ENCODE measurements at places on chromosomes 6 and 20.

DNA sequence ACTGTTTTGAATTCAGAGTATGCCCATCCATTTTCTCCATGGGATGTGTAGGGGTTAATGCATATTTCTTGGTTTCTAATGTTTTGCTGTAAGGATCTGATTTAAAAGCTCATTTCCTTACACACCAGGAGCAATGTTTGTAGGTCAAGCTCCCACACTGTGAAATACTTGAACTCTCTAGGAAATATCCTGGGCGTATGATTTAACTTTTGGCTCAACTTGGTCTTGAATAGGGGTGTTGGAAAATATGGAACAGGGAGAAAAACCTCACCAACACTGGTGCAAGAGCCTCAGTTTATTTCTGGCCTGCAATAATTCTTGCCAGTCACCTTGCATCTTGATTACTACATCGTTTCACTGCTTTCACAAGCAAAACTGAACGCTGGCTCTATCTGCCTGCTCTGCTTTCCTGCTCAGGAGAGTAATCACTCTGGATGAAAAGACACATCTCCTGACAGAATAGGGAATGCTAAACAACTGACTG, 25.1 kb upstream of the RFPL4B start:
- DNase-seq: no peak

GRCh38 chr6:92126983-92127382, 1292.4 kb downstream of the EPHA7 start:
- no peak for DNase-seq

DNA sequence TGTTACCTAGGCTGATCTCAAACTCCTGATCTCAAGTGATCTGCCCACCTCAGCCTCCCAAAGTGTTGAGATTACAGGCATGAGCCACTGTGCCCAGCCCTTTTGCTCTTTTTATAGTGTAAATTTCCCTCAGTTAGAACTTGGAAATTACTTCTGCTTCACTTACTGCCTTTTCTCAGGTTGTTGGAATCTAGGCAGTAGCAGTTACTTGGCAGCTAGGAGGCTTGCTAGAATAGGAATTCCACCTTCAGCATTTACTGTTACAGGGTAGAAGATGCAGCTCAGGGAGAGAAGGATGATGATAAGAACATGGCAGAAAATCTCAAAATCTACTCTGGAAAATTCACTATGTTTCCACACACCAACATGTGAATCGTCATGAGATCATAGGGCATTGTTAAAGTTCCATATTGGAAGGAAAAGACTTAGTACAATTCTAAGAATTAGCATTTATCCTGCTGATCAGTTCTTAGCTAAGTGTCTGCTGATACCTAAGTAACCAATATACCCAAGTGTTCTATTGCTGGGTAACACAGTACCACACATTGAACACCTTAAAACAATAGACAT, 182.2 kb downstream of the SLC16A10 start:
- DNase-seq: no peak

- DNase-seq: no peak
Observed at GRCh38 chr6:53189554-53189953, 40.9 kb upstream of the GCM1 start.

- no peak for DNase-seq
Observed at GRCh38 chr20:63084563-63084927, 77.8 kb upstream of the BHLHE23 start.

DNA sequence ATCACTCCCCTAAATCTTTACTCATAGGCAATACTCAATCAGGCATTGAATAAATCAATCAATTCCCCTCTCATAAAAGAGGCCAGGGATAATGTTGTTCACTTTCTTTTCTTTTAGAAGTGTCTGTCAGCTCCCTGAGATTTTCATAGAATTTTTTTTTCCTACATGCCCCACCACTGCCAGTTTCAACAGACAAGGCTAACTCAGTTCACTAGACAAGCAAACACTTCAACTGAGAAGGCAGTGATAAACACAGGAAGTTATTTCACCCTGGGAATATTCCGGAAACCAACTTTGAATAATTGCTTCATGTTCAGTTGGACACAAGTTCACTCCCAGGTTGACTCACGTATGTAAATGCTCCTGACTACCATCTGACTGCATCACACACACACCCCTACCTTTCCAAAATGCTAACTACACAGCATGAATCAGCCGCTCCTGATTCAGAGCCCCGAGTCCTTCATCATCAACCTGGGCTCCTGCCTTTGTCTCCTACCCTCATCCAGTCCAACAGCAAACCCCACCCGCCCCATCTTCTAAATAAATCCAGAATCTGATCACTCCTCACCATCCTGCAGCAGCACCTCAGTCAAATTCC, 143.9 kb downstream of the BCAS1 start:
- peak; percentile 33 for DNase-seq

DNA sequence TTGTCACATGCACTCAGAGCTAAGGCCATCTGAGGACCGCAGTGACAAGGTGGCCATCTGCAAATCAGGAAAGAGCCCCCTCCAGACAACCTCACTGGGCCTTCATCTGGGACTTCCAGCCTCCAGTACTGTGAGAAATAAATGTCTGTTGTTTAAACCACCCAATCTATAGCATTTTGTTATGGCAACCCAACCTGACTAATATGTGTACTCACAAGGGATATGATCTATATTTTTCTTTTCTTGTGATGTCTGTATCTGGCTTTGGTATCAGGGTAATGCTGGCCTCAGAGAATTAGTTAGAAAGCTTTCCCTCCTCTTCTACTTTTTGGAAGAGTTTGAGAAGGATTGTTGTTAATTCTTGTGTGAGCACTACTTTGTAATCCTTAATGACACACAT, 37.5 kb upstream of the ENTPD6 start:
- DNase-seq: no peak

GRCh38 chr6:161265554-161265953, 8.3 kb downstream of the AGPAT4 start:
- DNase-seq: no peak

DNA sequence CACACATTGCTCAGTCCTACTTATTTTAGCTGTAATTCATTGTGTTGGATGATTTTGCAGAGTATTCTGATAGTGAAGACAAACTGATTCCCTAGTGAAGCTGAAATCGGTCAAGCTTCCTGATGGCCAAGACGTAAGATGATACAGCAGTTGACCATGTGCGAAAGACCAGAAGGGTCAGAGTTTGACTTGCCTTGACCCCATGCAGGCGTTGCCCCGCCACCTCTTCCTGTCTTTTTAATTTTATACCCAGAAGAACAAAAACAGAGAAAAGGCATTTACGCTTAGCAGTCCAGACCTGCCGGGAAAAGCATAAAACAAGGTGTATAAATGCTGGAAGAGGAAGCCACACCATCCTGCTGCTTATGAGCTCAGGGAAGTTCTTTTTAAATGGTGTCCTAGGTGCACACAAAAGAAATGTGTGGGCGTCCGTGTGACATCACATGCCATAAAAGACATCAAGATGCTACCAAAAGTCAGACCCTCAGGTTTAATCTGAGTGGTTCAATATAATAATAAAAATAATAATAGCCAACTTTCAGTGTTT, 32.2 kb downstream of the TSHZ2 start:
- no peak for DNase-seq

GRCh38 chr6:158900663-158901312, 81.6 kb upstream of the EZR start:
- DNase-seq: no peak
